ENCODE measurements at places on chromosomes 12 and 14.

- no peak for DNase-seq
These were observed 790 bp downstream of the SSH1 start for GRCh38 chr12:108856428-108857157.

GRCh38 chr14:89598548-89599186 lies 181.6 kb upstream of the FOXN3 start:
- DNase-seq: no peak

- no peak for DNase-seq
These were observed 325.5 kb downstream of the TMEM121 start for GRCh38 chr14:105851716-105852377.

- DNase-seq: no peak
These were observed 14.1 kb upstream of the NCOR2 start for GRCh38 chr12:124581307-124582107.

- no peak for DNase-seq
These were observed 107.3 kb downstream of the CRADD start for GRCh38 chr12:93784339-93785086.

GRCh38 chr14:51993285-51993920 lies 4.1 kb downstream of the RTRAF start:
- no peak for DNase-seq
